ENCODE measurements at places on chromosomes 16 and 17.

GRCh38 chr16:53971616-53972015 is 267.7 kb downstream of the FTO start:
- DNase-seq, result no peak

- no peak for DNase-seq
Observed at GRCh38 chr16:88381820-88382451, 823 bp upstream of the ZNF469 start.

DNA sequence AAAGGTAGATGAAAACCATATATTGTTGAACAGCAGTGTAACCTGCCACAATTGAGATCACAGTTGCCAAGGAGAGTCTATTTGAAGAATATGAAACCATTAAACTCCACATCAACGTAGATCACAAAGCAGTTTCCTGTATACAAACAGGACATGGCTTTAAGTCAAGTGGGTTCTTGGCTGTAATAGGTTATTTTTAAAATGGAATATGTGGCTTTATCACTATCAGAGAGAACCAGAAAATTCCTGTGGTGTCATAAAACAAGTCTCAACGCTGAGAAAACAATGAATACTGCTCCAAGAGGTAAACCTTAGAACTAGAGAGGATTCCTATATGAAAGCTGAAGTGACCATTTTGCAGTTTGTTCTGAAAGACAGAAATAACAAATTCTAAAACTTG is 999.7 kb downstream of the CDH11 start:
- peak; percentile 9 for DNase-seq

DNA sequence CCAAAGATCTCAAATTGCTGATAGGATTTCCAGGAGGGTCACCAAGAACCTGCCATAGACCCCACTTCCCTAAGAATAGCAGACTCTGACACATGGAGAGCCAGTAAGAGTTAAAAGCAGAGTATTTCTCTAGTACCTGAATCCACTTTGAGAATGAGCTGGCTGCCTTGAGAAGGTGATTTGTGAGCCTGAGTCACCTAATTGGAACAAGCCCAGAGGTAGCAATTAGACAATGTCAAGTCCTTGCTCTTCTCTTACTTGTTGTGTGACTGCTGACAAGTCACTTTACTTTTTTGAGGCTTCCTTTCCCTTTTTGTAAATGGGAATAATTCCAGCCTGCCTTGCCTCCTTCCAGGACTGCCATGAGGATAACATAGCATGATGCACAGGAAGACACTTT is 76.1 kb upstream of the ASIC2 start:
- no peak for DNase-seq

DNA sequence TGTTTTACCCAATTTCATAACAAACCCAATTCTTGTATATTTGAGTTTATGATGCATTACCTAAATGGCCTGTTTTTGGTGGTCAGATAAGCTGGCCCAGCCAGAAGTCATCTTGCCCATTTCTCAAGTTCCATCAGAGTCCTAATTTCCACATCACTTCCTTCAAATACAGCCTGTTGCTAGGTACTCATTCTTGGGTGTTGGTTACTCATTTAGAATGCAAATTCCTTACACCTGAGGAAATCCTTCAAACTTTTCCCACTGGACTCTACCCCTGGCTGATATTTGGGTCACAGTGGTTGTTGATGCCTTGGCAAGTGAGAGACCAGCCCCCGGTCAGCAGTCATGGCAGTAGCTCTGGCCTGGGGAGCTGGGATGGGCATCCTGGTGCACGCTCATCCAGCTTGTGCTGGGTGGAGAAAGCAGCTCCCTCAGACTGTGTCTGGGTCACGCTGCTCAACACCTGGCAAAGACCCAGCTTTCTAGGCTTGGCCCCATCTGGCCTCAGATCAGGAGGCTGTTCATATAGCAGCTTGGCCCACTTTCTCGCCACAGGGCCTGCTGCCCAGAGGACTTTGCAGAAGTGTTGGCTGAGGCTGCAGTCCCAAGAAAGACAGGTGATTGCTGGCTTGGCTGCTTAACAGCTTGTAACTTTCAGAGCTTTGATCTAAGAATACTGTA is 25.8 kb downstream of the WSB1 start:
- DNase-seq, result peak; percentile 32

GRCh38 chr17:63966646-63967264 is 6.0 kb downstream of the SCN4A start:
- DNase-seq, result no peak

Data from fibroblast of skin of right quadriceps (primary cell).